ENCODE measurements at places on chromosomes 7 and 10. TPM values are rescaled to one million over a fixed set of nuclear protein-coding genes. Genes with fewer than 3 reads are reported as not detected.

DNA sequence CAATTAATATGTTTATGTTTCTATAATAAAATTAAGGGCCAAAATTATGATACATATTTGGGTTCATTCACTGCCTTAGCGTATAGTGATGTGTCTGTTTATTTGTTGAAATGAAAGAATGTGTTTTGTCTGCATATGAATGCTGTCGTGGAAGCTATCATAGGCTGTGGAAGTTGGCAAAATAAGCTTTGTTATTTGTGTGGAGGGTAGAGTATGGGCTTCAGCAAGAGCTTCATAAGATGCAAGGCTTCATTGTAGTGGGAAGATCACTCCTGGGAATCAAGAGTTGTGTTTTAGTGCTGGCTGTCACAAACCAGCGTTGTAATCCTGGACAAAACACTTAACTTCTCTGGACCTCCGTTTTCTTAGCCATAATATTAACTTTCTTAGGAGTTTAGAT lies 2.5 kb downstream of the SLK start:
- DNase-seq, result no peak

DNA sequence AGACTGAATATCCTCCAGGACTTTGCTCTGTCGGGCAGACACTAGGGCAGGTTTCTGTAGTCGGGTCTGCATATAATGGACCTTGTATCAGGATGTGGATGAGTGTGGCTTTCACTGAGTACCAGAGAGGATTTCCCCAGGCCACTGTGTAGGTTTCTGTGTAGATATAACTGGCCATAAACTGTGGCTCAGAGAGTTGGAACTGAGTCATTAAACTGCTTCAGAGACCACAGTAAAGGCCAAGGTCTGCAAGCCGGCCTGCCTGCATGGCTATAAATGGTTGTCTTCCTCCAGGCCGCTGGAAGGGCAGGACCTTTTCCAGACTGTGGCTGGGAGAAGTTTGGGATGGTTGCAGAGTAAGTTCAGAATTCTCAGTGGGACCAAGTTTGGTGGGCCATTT lies 16.9 kb downstream of the ZNF92 start:
- DNase-seq, result no peak

GRCh38 chr10:114624951-114625780 lies 32.9 kb downstream of the ABLIM1 start:
- no peak for DNase-seq

- no peak for DNase-seq
Observed at GRCh38 chr10:110821508-110821907, 50.2 kb upstream of the PDCD4 start.

DNA sequence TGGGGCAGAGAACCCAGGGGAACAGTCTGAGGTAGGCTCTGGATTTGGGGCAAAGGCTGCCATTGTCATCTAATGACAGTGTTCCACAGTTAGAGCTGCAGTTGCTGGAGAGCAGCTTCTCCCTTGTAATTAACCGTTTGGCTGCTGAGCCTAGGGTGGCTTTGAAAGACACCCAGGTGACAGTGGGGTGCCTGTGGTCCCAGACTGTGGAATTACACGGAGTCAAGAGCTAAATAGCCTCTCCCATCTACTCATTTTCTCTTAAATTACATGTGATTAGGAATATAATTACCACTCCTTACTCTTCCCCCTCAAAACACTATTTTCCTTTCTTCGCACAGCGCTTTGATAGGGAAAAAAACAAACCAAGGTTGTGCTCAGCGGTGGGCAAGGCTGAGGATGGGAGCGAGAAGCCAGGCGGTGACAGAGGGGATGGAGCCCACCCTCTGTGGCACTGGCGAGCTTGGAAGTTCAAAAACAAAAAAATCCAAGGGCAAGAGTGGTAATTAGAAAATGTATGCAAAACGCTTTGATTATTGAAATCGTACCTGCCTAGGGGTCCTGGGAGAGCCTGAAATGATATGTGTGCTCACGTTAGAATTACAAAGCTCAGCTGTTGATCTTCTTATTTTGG lies 44.1 kb downstream of the BAMBI start:
- no peak for DNase-seq

DNA sequence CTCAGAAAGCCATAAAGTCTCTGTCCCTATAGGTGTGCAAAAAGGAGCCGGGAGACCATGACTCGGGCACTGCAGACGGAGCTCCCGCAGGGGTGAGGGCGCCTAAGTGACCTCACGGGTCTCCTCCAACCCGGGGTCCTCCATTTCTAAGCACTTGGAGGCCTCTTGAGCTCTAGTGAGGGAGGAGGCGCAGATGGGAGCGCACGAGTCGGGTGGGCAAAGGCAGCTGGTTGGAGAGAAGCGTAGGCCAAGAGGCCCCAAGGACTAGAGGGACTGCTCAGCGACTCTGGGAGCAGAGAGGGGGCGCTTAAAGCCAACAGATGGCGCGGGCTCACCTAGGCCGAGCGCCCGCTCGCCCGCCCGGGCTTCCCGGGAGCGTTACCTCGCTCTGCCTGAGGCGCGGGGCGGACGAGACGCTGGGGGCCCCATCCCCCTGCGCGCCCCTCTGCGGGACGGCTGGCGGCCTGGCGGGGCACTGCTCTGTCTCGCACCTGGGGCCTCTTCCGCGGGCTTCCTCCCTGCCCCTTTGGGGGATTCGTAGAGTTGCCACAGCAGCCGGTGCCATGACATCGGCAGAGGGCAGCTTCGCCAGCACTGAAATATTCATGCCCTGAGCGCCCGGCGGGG lies 523 bp upstream of the CDH23 start:
- DNase-seq, result no peak

DNA sequence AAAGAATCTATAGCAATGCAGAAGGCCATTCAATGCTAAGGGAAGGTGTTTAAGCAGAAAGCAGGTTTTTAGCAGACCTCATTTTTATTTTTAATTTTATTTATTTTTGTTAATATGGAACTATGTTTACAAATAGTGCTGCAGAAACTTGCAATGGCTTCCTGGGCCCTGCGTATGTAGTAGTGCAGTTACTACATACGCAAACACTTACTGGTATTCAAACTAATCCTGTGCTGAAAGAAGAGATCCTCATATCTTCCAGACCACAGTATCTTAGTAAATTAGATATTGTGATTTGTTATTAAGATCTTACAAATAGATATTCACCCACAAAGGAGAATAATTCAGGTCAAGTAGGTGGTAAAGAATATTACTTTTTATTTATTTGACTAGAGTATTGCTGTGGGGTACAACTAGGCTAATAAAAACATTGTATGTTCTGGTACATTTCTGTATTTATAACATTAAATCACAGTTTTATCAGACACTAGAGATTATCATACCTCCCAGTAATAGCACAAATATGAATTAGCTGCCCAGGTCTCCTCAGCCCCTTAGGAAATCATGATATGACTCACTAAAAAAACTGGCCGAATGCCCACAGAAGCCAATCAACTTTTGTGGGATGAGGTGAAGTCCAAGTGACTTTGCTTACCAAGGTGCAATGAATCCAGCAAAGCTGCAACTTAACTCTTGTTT lies 57.6 kb downstream of the RNLS start:
- DNase-seq, result no peak

GRCh38 chr7:33673029-33673700 lies 232.2 kb upstream of the BMPER start:
- no peak for DNase-seq

DNA sequence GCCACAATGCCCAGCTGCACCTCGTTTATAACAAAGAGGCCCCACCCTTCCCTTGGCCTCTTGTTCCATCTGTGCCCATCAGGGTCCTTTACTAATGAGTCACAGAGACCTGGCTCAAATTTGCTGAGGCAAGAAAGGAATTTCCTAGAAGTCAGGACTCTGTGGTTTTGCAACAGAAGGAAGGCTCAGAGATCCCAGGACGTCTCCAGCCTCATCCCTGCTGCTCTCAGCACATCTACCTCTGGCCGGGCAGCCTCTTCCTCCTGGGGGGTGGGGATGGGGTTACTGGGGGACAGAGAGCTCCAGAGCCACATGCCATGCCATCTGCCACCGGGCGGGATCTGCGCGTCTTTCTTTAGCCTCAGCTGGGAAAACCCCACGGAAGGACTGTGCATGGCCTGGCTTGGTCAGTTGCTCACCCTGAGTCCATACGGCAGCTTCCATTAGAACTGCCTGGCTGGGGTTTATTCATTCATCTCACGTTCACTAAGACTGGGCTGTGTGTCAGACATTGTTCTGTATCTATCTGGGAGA lies 41.9 kb upstream of the PSMG3 start:
- DNase-seq, result no peak

GRCh38 chr10:3433988-3434387 lies 261.4 kb upstream of the PITRM1 start:
- DNase-seq, result no peak

- no peak for DNase-seq
Observed at GRCh38 chr10:12589791-12590190, 240.4 kb downstream of the CAMK1D start.

Gene PPP1R9A
- total RNA-seq, result not detected

Gene FFAR4
- total RNA-seq, result not detected

Gene ERVW-1
- not detected for total RNA-seq

Gene PVRIG
- 86.6 TPM for total RNA-seq

Gene VAX1
- not detected for total RNA-seq

Gene KIF11
- total RNA-seq, result 113 TPM

Gene CHCHD2
- 522 TPM for total RNA-seq

Gene CYP2C9
- not detected for total RNA-seq

Data from OCI-LY7 (cell line).